ENCODE measurements at places on chromosomes 2 and 18. TPM values are rescaled to one million over a fixed set of nuclear protein-coding genes. Genes with fewer than 3 reads are reported as not detected.

- no peak for DNase-seq
These were observed 70.4 kb downstream of the INPP5D start for GRCh38 chr2:233130481-233131020.

CFAP65 gene
- total RNA-seq, result 0.59 TPM

DNA sequence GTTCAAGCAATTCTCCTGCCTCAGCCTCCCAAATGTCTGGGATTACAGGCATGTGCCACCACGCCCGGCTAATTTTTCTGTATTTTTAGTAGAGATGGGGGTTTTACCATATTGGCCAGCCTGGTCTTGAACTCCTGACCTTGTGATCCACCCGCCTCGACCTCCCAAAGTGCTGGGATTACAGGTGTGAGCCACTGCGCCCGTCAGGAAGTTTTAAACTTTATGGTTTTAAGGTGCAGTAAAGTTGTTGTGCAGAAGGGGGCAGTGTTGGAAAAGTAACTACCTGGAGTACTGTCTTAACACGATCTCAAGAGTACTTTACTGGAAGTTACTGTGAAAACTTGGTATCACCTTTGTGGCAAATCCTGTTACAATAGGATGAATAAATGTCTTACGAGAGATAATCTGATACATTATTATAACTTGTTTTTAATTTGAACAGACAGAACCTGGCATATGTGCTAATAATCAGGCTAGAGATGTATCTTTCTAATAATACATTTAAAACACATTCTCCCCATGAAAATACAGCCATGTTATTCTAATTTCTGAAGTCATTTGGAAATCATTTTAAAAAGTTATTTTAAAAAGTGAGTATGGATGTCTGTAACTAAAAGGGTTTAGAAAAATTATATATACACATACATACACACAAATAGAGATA, 10.8 kb downstream of the SPDYA start:
- DNase-seq, result peak; percentile 63

GULP1 gene
- 22.8 TPM for total RNA-seq

Measured in endothelial cell (in vitro differentiated cells).